ENCODE measurements at places on chromosomes 2 and 18.
A peak's percentile ranks its signal among the peaks of the same experiment; 100 is the strongest.

DNA sequence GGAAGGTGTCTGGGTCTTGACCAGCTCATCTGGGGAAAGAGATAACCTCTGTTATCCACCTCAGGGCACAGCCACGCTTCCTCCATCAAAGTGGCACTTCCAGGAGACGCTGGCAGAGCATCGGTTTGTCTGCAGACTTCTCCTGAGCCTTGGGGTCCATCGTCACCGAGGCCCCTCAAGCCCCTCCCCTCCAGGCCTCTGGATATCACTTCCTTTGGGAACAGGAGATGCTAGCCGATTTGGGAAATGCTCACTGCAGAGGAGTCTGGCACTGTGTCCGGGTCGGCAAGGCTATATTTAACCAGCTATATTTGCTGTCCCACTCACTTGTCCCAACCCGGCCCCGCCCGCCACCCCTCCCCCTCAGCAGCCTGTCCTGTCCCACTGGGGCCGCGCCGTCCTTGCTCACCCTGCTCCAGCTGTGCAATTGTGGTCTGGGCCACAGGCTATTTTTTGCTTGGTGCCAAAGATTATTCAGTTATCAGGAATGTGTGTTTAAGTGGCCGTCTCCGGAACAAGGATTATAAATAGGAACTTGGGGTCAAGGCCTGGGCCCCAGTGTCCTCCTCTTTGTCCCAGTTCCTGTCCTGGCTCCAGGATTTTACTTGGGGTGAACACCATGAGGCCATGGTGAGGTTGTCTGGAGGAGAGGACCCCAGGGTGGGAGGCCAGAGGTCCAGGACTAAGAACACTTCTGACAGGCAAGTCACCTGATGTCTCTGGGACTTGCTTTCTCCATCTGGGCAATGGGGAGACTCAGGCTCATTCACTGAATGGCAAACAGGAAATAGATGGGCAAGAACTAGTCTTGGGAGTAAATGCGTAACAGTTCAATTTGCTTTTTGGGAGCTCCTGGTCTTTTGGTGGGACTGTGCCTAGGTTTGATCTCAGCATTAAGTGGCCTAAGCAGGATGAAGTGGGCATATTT lies 263.6 kb downstream of the DYSF start:
- peak; percentile 64 for DNase-seq

- no peak for DNase-seq
Observed at GRCh38 chr2:172811027-172811426, 75.4 kb downstream of the RAPGEF4 start.

DNA sequence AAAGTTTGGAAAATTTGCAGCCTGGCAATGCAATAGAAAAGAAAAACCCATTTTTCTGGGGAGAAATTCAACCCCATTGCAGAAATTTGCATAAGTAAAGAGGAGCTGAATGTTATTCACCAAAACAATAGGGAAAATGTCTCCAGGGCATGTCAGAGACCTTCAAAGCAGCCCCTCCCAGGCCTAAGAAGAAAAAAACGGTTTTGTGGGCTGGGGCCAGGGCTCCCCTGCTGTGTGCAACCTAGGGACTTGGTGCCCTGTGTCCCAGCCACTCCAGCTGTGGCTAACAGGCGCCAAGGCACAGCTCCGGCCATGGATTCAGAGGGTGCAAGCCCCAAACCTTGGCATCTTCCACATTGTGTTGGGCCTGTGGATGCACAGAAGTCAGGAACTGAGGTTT lies 224.5 kb downstream of the TXNL1 start:
- no peak for DNase-seq

- DNase-seq, result no peak
Observed at GRCh38 chr2:150491430-150491829, 4.0 kb upstream of the RND3 start.

GRCh38 chr18:65487569-65487968 lies 263.2 kb upstream of the CDH7 start:
- DNase-seq, result no peak

- no peak for DNase-seq
Observed at GRCh38 chr18:34121200-34121721, 103.5 kb downstream of the NOL4 start.

DNA sequence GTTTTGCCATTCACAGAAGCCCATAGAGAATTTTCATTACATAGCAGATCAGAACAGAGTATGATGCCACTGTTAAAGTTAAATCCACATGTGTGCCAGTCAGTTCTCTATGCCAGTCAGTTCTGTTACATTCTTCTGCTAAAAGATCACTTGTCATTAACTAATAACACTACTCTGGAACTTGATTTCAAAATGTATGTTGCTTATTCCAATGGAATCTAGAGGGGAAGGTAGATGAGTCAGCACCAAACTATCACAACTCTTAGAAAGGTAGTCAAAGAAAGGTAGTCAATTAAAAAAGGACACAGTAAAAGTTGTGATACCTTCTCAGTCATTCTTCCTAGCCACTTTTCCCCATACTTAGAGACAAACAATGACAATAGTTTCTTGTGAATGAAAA lies 1214.4 kb downstream of the LRP1B start:
- DNase-seq, result no peak

GRCh38 chr2:108908713-108909070 lies 80.3 kb downstream of the EDAR start:
- no peak for DNase-seq

- DNase-seq, result no peak
Observed at GRCh38 chr2:146602383-146602782, 1242.4 kb upstream of the ACVR2A start.

- no peak for DNase-seq
Observed at GRCh38 chr2:206707164-206707701, 11.0 kb downstream of the DYTN start.

DNA sequence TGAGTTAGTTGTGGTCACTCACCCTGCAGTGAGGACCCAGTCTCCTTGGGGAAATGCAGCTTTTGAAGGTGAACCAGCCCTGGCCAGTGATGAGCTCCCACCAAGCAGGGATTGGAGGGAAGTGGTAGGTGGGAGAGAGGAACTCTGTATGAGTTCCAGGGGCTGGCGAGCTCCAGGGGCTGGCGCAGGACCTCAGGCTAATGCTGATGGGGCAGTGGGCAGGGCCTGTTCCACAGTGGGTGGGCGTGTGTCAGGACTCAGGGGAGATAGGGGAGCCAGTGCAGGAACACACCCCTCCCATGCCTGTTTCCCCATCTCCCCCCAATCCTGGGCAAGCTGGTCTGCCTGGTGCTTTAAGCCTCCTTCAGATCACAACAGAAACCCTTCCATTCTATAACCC lies 208.4 kb downstream of the DYSF start:
- DNase-seq, result no peak

Data from right forelimb (tissue), 1 donor.